Tibial nerve (tissue), 4 donors: ENCODE measurements at places on chromosomes 16 and 17. TPM values are rescaled to one million over a fixed set of nuclear protein-coding genes. Genes with fewer than 3 reads are reported as not detected.

Gene KRTAP1-5
- total RNA-seq: not detected

Gene TMEM98
- 175 TPM for total RNA-seq

- DNase-seq: no peak
Measured at GRCh38 chr16:87681981-87682570, 79.8 kb downstream of the JPH3 start.

- DNase-seq: no peak
Measured at GRCh38 chr17:74703311-74703710, 9.4 kb downstream of the CD300LF start.
